ENCODE measurements at places on chromosomes 3 and 15.

DNA sequence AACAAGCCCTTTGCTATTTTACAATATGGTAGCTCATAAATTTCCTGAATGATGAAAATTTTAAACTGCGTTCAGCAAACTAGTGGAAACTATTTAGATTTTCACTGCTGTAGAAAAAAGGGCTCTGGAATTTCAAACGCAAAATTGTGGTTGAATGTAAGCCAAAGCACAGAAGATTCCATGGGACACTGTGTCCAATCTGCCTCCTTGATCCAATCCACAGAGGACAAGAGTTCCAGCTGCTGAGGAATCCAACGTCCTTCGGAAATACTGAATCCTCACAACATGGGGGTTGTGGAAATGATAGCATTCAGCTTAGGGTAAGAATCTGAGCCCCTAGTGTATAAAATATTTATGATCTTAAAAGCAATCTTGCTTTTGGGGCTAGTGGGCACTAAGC is 161.0 kb downstream of the PLD1 start:
- no peak for DNase-seq

GRCh38 chr3:149765762-149766334 is 13.6 kb upstream of the COMMD2 start:
- no peak for DNase-seq

GRCh38 chr15:70200511-70201424 is 103.1 kb upstream of the TLE3 start:
- DNase-seq: no peak

- DNase-seq: no peak
These were observed 40.8 kb upstream of the ATP2B2 start for GRCh38 chr3:10546181-10546624.

- no peak for DNase-seq
These were observed 44.3 kb downstream of the ATP1B3 start for GRCh38 chr3:141920701-141921100.

- no peak for DNase-seq
These were observed 169.4 kb downstream of the MCTP2 start for GRCh38 chr15:94400526-94401298.

DNA sequence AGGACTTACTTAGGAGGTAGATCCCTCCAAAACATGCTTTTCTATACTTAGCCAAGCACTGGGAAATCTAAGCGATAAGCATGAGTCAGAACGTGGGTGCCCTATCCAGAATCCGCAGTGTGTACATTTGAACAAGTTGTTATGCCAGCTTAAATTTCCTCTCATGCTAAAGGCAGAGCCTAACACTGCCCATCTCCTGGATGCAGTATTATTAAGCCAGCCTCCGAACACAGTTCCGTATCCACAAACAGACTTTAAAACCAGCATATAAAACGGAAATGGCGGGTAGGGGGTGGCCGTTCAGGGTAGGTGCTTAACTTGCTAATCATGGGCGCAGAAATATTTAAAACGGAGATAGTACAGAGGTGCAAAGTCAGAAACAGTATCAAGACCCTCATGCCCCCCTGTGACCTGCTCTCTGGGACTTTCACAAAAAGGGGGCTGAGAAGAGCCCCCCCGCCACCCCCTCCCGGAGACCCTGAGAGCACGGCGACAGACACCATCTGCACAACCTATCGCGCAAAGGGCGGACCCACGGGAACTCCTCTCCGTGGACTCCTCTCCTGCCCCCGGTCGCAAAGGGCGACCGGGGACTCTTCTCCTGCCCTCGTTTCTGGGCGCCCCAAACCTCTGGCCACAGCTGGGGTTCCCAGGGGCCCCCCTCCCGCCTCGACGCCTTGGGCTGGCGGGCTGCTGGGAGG is 889 bp upstream of the LRRIQ4 start:
- no peak for DNase-seq

GRCh38 chr3:171796625-171797264 is 13.5 kb downstream of the PLD1 start:
- DNase-seq: no peak

GRCh38 chr3:196737655-196738054 is 2.0 kb upstream of the PAK2 start:
- no peak for DNase-seq

DNA sequence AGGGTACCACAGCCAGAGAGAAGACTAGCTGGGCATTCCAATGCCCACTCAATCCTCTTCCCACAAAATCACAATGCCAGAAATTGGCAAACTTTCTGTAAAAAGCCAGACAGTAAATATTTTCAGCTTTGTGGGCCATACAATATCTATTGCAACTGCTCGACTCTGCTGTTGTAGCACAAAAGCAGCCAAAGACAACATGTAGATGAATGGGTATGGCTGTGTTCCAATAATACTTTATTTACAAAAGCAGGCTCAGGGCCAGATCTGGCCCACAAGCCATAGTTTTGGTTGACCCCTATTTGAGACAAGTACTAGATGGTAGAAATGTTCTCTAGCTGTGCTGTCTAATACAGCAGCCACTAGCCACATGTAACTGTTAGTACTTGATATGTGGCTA is 330.9 kb downstream of the ERC2 start:
- no peak for DNase-seq

- no peak for DNase-seq
These were observed 31.0 kb downstream of the PLXNA1 start for GRCh38 chr3:127013758-127014535.

- DNase-seq: no peak
These were observed 60.6 kb downstream of the ZNF280D start for GRCh38 chr15:56672721-56673120.

- no peak for DNase-seq
These were observed 563.5 kb downstream of the OCA2 start for GRCh38 chr15:27535445-27536129.

DNA sequence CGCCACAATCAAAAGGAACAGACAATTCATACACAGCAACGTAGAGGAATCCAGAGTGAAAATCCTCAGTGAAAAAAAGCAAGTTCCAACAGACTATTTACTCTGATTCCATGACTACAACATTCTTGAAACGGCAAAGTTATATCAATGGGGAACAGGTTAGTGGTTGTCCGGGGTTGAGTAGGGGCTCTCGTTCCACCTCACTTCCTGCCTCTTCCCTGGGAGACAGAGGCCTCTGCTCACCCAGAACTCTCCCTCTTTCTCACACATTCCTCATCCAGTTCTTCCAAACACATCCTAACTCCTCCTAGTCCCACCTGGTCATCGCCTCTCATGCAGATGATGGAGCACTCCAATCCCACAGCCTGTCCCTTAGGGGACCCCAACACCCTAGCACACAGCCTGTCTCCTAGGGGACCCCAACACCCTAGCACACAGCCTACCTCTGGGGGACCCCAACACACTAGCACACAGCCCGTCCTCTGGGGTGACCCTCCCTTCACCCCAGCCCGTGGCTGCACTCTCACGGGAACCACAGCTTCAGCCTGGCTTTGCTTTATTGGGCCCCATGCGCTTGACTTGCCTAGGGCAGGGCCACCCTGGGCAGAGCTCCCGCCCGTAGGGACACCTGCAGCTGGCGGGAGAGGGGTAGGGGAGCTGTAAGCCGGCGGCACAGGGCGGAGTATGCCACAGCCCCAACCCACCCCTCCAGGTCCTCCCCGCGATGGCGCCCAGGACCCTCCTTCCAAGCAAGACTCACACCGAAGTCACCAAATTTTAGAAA is 5.2 kb downstream of the OCA2 start:
- DNase-seq: no peak

GRCh38 chr3:9074079-9074478 is 110.8 kb upstream of the RAD18 start:
- DNase-seq: no peak

DNA sequence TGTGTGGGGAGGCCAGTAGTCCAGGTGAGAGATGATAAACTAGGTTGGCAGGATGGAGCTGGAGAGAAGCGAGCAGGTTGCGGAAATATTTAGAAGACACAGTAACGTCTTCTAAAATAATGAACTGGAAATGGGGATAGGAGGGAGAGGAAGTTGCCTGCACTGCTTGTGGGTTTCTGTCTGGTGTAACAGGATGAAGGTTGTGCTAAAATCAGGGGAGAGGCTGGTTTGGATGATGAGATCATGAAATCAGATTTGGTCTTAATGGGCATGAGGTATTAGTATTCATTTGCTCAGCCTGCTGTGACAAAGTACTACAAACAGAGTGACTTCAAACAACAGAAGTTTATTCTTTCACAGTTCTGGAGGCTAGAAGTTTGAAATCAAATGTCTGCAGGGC is 32.1 kb upstream of the TNFAIP8L3 start:
- DNase-seq: no peak

GRCh38 chr3:90015688-90016356 is 908.4 kb downstream of the EPHA3 start:
- DNase-seq: no peak

DNA sequence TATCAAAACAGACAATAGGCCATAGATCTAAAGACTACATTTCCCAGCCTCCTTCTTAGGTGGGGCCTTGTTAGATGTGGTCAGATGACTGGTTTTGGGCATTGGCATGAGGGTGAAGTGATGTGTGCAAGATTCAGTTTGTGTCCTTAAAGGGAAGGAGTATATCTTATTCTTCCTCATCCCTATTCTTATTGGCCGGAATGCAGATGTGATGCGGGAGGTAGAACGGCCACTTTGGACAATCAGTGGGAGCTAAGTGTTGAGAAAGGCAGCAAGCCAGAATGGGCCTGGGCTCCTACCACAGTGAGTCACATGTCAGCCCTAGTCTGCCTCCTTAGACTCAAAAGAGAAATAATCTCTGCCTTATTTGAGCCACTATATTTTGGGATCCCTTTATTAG is 89.8 kb upstream of the MEX3B start:
- no peak for DNase-seq

GRCh38 chr15:71290002-71290401 is 174.7 kb downstream of the THSD4 start:
- DNase-seq: no peak

- DNase-seq: no peak
These were observed 356.6 kb upstream of the NPAP1 start for GRCh38 chr15:24318981-24319380.

DNA sequence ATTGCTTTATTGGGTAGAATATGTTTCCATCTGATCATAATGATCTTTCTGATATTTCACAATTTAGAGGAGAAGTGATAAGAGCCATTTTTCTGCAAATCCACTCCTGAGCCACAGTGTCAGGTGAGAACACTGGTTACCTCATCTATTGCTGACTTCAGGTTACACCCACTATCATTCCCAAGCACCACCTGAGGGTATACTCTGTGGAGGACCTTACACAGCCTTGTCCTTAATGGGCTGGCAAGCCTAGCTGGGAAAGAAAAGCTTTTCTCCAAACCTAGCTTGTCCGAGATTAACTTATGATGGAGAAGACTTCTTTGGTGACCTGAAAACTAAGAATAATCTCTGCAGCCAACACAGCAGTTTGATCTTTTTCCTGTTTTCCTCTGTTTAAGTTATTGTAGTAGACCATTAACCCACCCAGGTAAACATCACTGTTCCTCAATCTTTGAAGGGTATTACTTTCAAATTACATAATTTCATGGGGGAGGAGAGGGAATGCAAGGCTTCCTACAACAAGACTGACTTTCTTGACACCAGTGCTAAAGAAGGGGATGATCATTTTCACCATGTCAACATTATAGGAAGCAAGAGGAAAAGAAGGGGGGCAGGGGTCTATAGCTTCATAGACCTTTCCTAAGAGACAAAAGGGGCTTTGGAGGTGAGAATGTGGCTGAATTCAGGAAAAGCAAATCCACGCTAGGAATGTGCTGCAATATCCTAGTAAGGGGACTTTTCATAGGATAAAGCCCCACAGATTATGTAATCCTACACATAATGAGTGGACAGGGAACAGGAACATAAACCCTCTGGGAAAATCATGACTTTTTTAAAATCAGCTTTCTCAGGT is 1.7 kb downstream of the NCEH1 start:
- no peak for DNase-seq

- no peak for DNase-seq
These were observed 74.9 kb upstream of the ZBED2 start for GRCh38 chr3:111669926-111670630.

DNA sequence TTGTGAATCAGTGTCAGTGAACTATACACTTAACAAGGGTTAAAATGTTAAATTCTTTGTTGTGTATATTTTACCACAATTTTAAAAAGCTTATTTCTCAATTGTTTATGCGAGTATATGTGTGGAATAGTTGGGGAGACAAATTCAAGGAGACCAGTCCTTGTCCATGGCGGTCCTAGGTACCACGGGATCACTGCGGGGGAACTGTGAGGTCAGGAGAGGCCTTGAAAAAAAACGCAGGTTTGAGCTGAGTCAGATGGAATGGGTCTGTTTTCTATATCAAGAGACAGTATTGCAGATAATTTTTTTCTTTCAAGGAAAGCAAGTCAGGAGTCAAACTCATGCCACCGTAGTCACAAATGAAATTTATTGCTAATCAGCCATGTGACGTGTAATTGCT is 18.5 kb downstream of the IGF1R start:
- no peak for DNase-seq

DNA sequence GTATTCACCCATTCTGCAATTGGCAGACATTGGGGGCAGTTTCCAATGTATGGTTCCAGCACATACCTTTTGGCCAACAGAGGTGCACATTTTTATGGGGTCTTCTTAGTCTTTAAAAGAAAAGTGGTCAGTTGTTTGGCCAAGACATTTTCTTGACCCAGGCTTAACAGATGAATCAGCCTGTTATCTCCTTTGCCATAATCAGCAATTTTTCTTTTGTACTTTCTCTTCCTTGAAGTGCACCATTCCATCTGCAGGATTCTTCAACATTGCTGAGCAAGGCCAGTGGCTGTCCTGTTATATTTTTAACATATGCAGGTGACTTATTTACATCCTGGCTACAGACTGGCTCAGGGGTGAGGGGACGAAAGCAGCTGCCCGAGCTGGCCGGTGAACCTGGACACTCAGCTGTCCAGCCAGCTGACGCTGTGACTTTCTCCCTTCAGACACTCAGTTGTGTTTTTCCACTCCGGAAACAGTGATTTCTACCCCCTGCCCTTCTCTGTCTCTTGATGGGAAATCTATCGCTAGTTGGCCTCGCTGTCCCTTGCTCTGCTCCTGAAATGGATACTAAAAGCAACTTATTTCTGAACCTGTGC is 96.5 kb upstream of the TNFAIP8L3 start:
- DNase-seq: no peak

DNA sequence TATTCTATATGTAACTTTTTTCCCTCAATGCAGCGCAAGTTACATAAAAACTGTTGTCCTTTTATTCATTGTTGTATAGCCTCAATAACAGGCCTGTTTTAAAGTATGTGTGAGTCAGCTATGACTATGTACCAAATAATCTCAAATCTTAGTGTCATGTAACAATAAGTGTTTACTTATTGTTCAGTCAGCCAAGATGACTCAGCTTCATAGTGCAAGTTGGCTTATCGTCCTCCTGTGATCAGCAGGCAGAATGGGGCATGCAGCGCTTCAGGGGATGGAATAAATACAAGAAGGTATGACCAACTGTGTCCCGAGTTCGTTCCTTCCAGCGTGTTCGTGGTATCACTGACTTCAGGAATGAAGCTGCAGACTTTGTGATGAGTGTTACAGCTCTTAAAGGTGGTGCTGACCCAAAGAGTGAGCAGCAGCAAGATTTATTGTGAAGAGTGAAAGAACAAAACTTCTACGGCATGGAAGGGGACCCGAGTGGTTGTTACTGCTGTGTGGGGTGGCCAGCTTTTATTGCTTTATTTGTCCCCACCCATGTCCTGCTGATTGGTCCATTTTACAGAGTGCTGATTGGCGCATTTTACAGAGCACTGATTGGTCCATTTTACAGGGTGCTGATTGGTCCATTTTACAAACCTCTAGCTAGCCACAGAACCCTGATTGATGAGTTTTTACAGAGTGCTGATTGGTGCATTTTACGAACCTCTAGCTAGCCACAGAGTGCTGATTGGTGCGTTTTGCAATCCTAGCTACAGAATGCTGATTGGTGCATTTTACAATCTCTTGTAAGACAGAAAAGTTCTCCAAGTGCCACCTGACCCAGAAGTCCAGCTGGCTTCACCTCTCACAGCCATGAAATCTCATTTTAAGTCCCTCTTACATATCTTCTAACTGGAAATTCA is 1016.0 kb downstream of the MCTP2 start:
- DNase-seq: no peak
